ENCODE measurements at places on chromosomes 5 and 9.

DNA sequence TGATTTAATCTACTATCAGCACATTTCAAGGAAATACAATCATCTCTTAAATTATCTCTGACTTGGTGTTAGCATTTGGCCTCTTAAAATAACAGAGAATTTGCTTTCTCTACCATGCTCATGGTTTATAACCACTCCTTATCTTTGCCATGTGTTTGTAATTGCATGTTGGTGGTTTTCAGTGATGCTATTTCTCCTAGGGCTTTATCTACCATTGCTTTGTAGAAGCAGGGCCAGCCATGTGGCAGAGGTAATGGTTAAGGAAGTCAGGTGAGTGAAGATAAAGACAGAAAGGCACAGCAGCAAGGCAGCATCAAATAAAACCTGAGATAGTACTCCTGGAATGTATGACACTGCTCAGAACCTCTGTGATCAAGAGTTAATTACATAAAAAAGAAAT lies 206.2 kb downstream of the FER start:
- no peak for DNase-seq

DNA sequence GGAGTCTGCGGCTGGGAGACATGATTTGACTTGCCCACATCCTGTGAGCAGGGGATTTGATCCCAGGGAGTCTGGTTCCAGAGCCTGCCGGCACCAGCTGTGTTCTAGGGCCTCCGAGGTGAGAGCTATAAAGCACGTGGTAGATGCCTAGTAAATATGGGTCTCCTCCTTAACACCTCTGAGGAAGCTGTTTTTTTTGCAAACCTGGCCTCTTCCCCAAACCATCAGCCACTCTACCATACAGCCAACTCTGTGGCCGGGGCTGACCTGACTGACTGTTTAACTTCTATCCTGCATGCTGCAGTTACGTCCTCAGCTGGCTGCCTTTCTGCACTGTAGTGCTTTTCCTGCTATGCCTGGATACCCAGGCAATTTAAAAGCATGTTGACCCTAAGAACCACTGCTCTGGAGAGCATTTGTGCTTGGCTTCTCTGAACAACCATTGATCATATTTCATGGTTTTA lies 220.5 kb downstream of the SLIT3 start:
- no peak for DNase-seq

GRCh38 chr9:132187121-132187620 lies 25.3 kb downstream of the NTNG2 start:
- DNase-seq, result no peak

- DNase-seq, result no peak
Observed at GRCh38 chr5:52863715-52864290, 76.1 kb downstream of the ITGA1 start.

GRCh38 chr9:27353474-27354229 lies 56.7 kb upstream of the EQTN start:
- no peak for DNase-seq

DNA sequence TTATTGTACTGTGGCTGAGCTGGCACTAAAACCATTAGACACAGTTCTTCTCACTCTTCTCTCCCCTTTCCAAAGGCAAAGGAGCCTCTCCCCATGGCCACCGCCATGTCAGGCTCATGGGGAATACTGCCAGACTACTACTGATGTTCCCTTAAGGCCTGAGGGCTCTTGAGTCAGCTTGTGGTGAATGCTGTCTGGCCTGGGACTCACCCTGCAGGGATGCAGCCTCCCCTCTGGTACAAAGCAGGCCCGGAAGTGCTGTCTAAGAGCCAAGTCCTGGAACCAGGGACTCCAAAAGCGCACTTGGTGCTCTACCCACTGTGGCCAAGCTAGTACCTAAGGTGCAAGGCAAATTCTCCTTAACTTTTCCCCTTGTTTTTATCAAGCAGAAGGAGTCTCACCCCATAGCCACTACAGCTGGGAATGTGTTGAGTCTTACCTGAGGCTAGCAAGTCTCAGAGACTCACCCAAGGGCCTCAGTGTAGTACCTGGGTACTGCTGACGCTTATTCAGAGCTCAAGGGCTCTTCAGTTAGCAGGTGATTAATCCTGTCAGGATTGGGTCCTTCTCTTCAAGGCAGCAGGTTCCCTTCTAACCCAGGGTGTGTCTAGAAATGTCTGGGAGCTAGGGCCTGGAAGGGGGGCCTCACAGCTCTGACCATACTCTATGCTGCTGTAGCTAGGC lies 33.2 kb upstream of the C5orf46 start:
- no peak for DNase-seq

DNA sequence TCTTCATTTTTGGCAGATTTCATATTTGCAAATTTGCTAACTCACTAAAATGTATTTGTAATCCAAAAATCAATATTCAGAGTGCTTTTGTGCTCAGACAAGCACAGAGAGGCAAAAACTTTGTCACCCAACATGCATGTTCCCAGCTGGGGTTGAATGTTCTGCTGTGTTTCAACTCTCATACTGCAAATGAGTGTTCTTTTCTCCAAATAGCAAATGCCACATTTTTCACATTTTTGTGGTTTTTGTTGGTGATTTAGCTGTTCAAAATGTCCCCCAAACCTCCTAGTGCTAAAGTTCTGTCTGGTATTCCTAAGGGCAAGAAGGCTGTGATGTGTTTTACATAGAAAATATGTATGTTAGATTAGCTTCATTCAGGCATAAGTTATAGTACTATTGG lies 87.3 kb upstream of the PCSK5 start:
- DNase-seq, result no peak

DNA sequence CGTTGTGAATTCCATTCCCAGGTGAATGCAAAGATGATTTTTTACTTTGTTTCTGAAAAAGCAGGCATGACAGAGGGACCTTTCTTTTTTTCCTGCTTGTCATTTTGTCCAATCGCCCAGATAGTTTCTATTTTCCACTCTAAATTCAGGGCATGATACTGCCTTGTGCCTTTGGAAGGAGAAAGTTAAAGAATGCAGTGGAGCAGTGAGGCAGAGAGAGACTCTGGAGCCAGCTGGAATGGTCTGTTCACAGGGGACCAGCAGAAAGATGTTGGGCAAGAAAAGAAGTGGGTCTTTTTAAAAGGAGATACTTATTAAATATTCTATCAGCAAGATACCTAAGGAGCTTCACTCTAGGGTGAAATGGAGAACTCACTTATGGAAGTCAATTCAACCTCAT lies 532.3 kb downstream of the BRINP1 start:
- no peak for DNase-seq

GRCh38 chr5:121399879-121400278 lies 451.8 kb upstream of the FTMT start:
- no peak for DNase-seq

- no peak for DNase-seq
Observed at GRCh38 chr9:126347911-126348760, 21.5 kb downstream of the MVB12B start.

GRCh38 chr5:115806986-115807653 lies 9.3 kb downstream of the CDO1 start:
- DNase-seq, result no peak

DNA sequence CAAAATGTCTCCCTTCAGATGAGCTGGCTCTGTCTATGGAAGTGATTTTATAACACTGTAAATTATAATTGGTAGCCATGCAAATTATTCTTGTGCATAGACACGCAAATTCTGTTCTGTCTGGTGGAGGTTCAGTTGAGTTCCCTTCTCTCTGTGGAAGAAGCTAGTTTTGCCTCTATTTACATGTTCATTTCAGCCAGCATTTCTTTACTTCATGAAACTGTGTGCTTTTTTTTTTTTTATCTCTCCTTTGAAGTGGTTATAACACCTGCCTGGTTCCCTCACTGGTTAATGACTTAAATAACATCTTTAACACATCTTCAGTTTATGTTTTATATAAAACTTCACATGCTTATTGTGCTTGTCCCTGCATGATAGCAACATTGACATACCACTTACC lies 149.4 kb upstream of the FBXL7 start:
- DNase-seq, result no peak

GRCh38 chr5:74130155-74130897 lies 504.3 kb downstream of the ARHGEF28 start:
- DNase-seq, result no peak

- DNase-seq, result no peak
Observed at GRCh38 chr9:37596504-37596903, 4.1 kb upstream of the TOMM5 start.

GRCh38 chr9:110021891-110022290 lies 186.1 kb downstream of the C9orf152 start:
- DNase-seq, result no peak

DNA sequence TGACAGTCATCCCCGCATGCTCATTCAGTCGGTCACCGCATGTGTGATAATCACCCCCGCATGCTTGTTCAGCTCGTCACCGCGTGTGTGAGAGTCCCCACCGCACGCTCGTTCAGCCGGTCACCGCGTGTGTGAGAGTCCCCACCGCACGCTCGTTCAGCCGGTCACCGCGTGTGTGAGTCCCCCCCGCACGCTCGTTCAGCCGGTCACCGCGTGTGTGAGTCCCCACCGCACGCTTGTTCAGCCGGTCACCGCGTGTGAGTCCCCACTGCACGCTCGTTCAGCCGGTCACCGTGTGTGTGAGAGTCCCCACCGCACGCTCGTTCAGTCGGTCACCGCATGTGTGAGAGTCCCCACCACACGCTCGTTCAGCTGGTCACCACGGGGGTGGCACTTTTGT lies 3.5 kb downstream of the TRAF2 start:
- DNase-seq, result no peak

DNA sequence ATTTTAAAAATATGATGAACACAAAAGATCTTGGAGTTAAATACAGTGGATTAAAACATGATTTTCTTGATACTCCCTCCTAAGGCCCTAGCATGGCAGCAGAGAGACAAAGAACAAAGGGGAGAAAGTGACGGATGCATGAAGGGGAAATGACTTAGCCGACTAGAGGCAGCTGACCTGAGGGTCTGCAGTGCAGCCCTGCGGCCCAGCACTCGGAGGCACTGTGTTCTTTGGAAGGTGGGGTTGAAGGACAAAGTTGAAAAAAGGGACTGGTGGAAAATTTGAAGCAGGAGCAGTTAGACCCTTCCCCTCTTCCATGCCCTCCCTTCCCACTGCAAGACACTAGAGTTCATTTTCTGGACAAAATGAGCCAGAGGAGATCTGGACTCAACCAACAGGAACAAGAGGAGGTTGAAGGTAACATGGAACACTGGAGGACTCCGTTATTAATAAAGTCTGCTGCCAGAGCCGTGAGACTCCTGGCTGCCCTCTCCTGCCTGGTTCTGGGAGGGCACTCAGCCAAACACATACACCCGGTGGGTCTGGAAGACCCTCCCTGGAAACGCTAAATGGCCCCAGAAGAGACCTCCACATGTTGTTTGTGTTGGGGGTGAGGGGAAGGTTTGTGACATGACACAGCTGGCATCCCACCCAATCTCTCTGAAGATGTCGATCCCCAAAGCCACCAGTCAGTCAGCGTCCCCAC lies 98.1 kb downstream of the JMY start:
- no peak for DNase-seq

- DNase-seq, result no peak
Observed at GRCh38 chr5:180283026-180283615, 8.8 kb downstream of the MAPK9 start.

GRCh38 chr5:39024884-39025283 lies 49.3 kb downstream of the RICTOR start:
- no peak for DNase-seq

DNA sequence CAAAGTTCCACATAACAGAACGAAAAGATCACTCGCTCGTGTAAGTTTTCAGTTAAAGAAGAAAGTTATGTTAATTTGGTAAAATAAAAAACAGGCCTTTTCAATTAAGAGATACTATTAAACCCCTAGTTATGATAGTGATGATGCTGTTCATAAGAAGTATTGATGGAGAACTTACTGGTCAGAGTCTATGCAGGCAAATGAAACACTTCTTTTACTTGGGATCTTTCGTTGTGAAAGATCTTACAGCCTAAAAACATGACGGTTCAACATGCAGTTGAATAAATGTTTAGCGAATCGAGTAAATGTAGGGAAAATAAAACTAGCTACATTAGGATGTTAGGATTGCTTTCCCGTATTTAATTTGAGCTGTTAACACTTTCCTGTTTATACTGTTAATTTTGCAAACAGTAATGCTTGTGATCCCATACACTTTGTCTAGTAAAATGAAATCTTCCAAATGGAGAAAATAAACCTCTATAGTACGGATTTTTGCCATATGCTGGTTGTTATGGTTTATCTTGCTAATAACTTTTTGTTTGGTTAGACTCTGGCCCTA lies 2.0 kb downstream of the RHOBTB3 start:
- no peak for DNase-seq

DNA sequence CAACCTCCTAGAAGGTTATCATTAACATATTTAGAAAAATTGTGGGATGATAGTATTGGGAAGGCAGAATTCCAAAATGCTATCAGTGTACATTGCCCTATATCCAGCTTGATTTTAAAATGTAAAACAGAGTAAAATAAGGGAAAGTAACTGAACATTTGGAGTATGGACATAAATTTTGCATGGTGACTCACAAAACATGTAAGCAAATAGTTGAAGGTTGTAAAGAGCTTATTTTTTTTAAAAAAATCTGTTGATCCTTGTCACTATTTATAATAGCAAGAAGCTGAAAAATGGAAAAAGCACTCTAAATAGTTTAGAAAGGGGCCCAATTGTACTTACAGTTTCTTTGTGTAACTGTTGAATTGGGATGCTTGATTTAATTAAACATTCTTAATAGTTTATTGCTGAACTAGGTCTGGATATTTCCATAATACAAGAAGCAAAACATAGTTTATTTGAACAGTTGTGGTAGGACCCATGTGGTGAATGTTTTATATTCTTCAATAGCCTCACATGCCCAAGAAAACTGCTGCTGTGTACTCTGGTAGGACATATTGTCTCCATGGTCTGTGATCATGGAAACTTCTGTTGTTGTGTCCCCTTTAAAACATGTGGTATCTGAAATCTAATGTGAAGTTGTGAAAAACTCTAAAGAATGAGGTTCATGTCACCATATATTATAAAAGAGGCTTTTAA lies 82.4 kb downstream of the NNT start:
- DNase-seq, result no peak

DNA sequence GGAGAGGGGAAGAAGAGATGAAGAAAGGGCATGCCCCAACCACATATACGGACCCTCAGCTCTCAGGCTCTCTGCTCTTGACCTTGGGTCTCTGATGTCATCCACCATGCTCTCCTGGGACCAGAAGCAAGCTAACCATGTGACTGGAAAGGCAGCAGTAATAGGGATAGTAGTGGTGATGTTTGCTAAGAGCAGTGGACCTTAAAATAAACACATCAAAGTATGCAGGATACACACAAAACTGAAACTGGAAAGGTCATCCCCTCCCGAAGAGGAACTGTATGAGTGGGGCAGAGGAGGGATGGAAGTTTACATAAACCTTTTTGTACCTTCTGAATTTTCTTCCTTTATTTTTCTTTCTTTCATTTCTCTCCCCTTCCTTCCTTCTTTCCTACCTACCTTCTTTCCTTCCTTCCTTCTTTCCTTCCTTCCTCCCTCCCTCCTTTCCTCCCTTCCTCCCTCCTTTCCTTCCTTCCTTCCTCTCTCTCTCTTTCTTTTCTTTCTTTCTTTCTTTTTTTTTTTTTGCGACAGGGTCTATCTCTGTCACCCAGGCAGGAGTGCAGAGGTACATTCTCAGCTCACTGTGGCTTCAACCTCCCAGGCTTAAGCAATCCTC lies 8.1 kb upstream of the PTPN3 start:
- no peak for DNase-seq
